ENCODE measurements at places on chromosomes 3 and 15.

- DNase-seq, result no peak
Measured at GRCh38 chr3:177679568-177680471, 482.5 kb upstream of the TBL1XR1 start.

DNA sequence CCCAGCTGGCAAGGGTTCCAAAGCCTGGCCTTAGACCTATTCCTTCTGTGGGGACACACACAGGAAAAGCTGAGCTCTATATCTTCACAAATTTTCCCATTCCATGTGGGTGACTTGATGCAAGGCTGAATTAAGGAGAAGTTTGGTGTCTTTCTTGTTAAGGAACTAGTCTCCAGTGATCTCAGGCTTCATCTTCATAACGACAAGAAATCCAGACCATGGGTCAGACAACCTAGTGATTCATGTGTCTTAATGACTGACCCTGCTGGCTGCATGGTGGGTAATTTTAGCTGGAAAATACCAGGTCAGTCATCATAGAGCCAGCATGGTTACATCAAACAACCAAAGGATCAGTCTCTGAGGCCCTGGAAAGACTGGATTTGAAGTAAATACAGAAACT lies 112.7 kb upstream of the SLC4A7 start:
- no peak for DNase-seq

- DNase-seq, result no peak
Measured at GRCh38 chr3:189726277-189726676, 95.1 kb downstream of the TP63 start.

GRCh38 chr3:182413682-182414081 lies 379.6 kb upstream of the ATP11B start:
- DNase-seq, result no peak

GRCh38 chr15:67660446-67660845 lies 117.9 kb downstream of the MAP2K5 start:
- DNase-seq, result no peak

DNA sequence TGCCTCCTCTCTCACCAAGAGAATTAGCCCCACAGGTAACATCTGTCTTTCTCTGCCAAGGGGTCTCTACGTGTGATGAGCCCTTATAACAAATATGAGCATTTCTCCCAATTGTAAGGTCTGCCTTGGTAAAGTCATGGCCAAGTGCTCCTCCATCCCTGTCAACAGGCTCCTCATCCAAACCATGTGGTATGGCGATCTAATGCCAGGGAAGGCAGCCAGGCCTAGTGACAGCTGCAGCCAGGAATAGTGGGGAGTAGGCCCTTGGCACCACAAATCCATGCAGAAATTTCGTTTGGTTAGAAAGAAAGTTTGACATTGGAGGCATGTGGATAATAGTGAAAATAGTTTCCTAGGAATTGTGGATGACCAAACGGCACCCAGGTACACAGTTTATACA lies 4.7 kb upstream of the LRTM1 start:
- DNase-seq, result no peak

Data from fibroblast of skin of left quadriceps (primary cell).